ENCODE measurements at places on chromosomes 4 and X. TPM values are rescaled to one million over a fixed set of nuclear protein-coding genes. Genes with fewer than 3 reads are reported as not detected.

GRCh38 chr4:99847362-99847976 is 30.8 kb downstream of the DAPP1 start:
- no peaks in the 10 kb centered on the region for H3K36me3 ChIP-seq
- no peak overlapping the region for H3K27ac ChIP-seq
- H3K4me1 ChIP-seq: peaks cover 4% of the 10 kb centered on the region
- DNase-seq: no peak
- H3K4me3 ChIP-seq: no peak overlapping the region

- peaks cover 10% of the 10 kb centered on the region for H3K4me1 ChIP-seq
- H3K27ac ChIP-seq: peak overlapping the region; percentile 53
- peaks cover 3% of the 10 kb centered on the region for H3K27me3 ChIP-seq
Measured at GRCh38 chrX:53440621-53441517, 6.7 kb upstream of the HSD17B10 start.

DNA sequence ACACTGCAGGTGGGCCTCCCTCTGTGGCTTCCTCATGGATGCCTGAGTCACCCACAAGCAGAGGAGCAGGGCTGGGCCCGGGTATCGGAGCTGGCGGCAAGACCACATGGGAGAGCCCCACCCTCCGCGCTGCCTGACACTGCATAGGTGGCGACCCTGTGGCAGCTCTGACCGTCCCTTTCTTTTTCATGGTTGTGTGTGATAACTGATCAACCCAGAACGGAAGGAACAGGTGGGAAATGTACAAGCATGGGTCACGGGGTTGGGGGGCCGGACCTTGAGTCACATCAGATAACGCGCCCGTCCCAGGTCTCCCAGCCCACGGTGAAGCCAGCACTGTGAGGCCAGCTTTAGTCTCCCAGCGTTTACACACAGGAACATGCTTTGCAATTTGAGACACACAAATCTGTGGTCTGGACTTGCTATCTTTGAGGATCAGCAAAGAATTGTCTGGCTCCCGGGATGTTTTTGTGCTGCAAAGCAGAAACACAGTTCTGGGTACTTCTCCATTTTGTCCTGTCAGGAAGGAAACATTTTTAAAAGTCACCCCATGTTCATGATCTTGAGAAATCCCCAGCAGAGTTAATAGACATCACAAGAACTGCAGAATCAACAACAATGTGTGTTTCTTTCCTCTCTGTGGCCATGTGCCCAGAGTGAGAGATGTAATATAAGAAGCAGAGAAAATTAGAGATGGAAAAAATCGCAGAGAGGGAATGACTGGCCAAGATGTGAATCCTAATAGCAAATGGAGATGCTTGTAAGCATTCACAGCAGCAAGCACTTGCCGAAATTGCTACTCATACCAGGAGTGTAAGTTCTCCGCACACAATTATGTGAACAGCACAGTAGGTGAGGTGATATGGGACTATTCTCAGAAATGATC is 70.1 kb upstream of the CBR4 start:
- H3K4me3 ChIP-seq: peak overlapping the region; percentile 19
- DNase-seq: peak; percentile 89
- no peaks in the 10 kb centered on the region for H3K36me3 ChIP-seq
- H3K27ac ChIP-seq: peak overlapping the region; percentile 56
- peaks cover 9% of the 10 kb centered on the region for H3K4me1 ChIP-seq
- no peaks in the 10 kb centered on the region for H3K27me3 ChIP-seq

The ZCCHC12 gene
- polyA plus RNA-seq: 9.1 TPM

- no peaks in the 10 kb centered on the region for H3K4me1 ChIP-seq
- no peaks in the 10 kb centered on the region for H3K27me3 ChIP-seq
- no peaks in the 10 kb centered on the region for H3K36me3 ChIP-seq
- DNase-seq: no peak
- no peak overlapping the region for H3K27ac ChIP-seq
Measured at GRCh38 chrX:121260596-121261240, 213.3 kb downstream of the GLUD2 start.

- DNase-seq: no peak
- no peak overlapping the region for H3K4me3 ChIP-seq
- H3K4me1 ChIP-seq: no peaks in the 10 kb centered on the region
Measured at GRCh38 chr4:150379454-150379853, 202.5 kb upstream of the MAB21L2 start.

The OPRPN gene
- polyA plus RNA-seq: not detected

GRCh38 chr4:185016946-185017758 is 1.1 kb upstream of the HELT start:
- H3K27ac ChIP-seq: no peak overlapping the region
- H3K27me3 ChIP-seq: peaks cover 95% of the 10 kb centered on the region
- H3K4me3 ChIP-seq: no peak overlapping the region
- no peak for DNase-seq

- peak within 1 kb of the TSS; percentile 30 for H3K4me3 ChIP-seq
- no peaks in the 10 kb centered on the region for H3K36me3 ChIP-seq
- H3K4me1 ChIP-seq: no peaks in the 10 kb centered on the region
- DNase-seq: peak; percentile 70
- no peak within 1 kb of the TSS for H3K27ac ChIP-seq
Measured at GRCh38 chr4:108762559-108763225, at the start of gene ETNPPL. Gene ETNPPL, minus strand, starts transcription at chr4:108763053. Its CDS starts 155 bp downstream, at chr4:108762898.

DNA sequence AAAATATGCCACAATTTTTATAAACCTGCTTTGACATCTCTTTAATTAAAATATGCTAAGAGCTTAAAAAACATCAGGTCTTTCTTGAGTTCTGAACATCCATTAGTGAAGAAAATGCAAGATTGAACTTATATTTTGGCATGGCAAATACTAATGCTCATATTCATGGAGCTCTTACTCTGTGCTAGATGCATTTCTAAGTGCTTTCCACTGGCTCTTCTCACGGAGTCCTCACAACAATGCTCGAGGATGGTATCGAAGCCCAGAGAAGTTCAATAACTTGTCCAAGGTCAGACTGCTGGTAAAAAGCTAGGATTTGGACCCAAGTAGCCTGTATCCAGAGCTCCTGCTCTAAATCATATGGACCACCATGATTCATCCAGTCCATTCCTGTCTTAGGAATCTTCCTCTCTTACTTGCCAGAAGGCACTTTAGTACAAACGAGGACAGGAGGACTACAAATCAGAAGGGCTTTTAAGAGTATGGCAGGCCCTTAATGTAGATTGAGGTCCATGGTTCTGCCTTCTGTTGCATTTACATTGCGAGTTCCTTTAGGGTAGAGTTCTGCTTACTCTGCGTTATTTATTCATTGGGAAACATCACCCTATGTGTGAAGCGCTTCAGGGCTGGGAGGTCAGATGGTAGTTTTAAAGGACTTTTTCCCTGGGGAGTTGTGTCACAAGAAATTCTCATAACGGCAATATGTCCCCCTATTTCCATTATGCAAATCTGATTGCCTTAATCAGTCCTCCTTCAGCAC is 199.2 kb downstream of the RASL11B start:
- no peak overlapping the region for H3K27ac ChIP-seq
- no peak for DNase-seq
- H3K4me1 ChIP-seq: no peaks in the 10 kb centered on the region
- no peak overlapping the region for H3K4me3 ChIP-seq
- no peaks in the 10 kb centered on the region for H3K36me3 ChIP-seq

DNA sequence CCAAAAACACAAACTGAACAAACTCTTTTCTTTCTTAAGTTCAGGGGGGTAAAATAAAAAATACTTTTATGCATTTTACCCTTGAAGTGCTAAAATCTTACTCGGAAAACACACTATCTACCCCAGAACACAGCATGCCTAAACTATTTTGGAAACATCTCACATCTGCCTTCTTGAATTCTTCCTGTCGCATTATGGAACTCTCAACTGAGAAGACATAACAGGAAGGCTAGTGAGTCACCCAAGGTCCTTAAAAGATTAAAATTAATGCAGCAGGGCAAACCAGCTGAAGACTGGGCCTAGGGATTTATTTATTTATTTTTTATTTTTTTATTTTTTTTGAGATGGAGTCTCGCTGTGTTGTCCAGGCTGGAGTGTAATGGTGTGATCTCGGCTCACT is 208.2 kb downstream of the APBB2 start:
- no peak for DNase-seq
- no peak overlapping the region for H3K4me3 ChIP-seq
- no peaks in the 10 kb centered on the region for H3K4me1 ChIP-seq
- peaks cover 3% of the 10 kb centered on the region for H3K36me3 ChIP-seq
- no peak overlapping the region for H3K27ac ChIP-seq

- H3K27me3 ChIP-seq: no peaks in the 10 kb centered on the region
- DNase-seq: no peak
- no peaks in the 10 kb centered on the region for H3K36me3 ChIP-seq
- no peak overlapping the region for H3K4me3 ChIP-seq
- H3K27ac ChIP-seq: no peak overlapping the region
Measured at GRCh38 chr4:135120195-135120594, 918.6 kb upstream of the PABPC4L start.

DNA sequence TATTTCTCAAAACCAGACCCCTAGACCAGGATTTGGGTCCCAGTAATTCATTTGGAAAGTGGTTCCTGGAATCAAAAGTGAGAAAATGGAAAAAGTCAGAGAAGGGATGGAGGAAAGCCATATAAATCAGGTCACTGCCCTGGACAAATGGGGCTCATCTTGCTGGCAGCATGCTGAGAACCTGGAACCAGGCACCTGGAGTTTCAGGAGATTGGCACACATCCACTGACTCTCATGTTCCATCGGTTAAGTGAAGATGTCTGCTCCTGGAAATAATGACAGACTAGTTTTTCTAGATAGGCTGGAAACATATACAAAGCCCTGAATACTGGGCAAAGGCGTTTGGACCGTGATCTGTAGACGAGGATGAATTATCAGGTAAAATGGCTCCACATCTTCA is 163.6 kb upstream of the HS3ST1 start:
- no peaks in the 10 kb centered on the region for H3K4me1 ChIP-seq
- no peak for DNase-seq
- no peaks in the 10 kb centered on the region for H3K27me3 ChIP-seq
- H3K36me3 ChIP-seq: no peaks in the 10 kb centered on the region
- no peak overlapping the region for H3K4me3 ChIP-seq

GRCh38 chr4:113996599-113997177 is 17.2 kb upstream of the ARSJ start:
- H3K36me3 ChIP-seq: no peaks in the 10 kb centered on the region
- H3K4me1 ChIP-seq: peaks cover 3% of the 10 kb centered on the region
- no peak overlapping the region for H3K4me3 ChIP-seq
- DNase-seq: no peak
- no peak overlapping the region for H3K27ac ChIP-seq

The HMGN5 gene
- polyA plus RNA-seq: 20.3 TPM

GRCh38 chr4:24236532-24236931 is 346.7 kb upstream of the PPARGC1A start:
- H3K4me1 ChIP-seq: peaks cover 15% of the 10 kb centered on the region
- H3K27me3 ChIP-seq: no peaks in the 10 kb centered on the region
- H3K4me3 ChIP-seq: no peak overlapping the region
- H3K27ac ChIP-seq: no peak overlapping the region
- no peak for DNase-seq
- no peaks in the 10 kb centered on the region for H3K36me3 ChIP-seq

The TLR3 gene
- polyA plus RNA-seq: 2.9 TPM

The SYAP1 gene
- polyA plus RNA-seq: 31.3 TPM

- H3K27ac ChIP-seq: peak overlapping the region; percentile 24
- H3K4me3 ChIP-seq: no peak overlapping the region
- H3K4me1 ChIP-seq: no peaks in the 10 kb centered on the region
- DNase-seq: no peak
Measured at GRCh38 chr4:94407846-94408245, 43.9 kb upstream of the PDLIM5 start.

DNA sequence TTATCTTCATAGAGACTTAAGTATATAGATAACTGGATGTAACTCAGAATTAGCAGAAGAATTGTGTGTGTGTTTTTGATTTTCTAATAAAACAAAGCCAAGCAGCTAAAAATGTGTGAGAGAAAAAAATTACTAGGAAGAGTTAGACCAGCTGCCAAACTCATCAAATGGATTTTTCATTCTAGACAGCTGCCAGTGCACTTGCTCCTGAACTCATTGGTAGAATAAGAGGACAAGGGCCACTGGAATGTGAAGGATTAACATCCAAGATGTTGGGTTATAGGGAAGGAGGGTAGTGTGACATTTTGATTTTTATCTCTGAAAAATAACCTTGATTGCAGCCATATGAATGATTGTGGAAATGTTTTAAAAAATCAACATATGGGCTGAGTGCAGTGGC is 49.7 kb downstream of the EGF start:
- H3K4me3 ChIP-seq: no peak overlapping the region
- no peaks in the 10 kb centered on the region for H3K36me3 ChIP-seq
- H3K4me1 ChIP-seq: no peaks in the 10 kb centered on the region
- no peaks in the 10 kb centered on the region for H3K27me3 ChIP-seq
- no peak overlapping the region for H3K27ac ChIP-seq

GRCh38 chr4:61036071-61036684 is 163.9 kb upstream of the ADGRL3 start:
- no peak for DNase-seq
- no peak overlapping the region for H3K27ac ChIP-seq
- H3K27me3 ChIP-seq: no peaks in the 10 kb centered on the region
- no peaks in the 10 kb centered on the region for H3K36me3 ChIP-seq
- H3K4me1 ChIP-seq: no peaks in the 10 kb centered on the region

The PRAF2 gene
- polyA plus RNA-seq: 14.0 TPM

GRCh38 chr4:102091656-102092055 is 253.6 kb downstream of the SLC39A8 start:
- no peaks in the 10 kb centered on the region for H3K36me3 ChIP-seq
- no peaks in the 10 kb centered on the region for H3K4me1 ChIP-seq

Measured in large intestine (tissue), 12 donors.